ENCODE measurements at places on chromosomes 5 and 9.

DNA sequence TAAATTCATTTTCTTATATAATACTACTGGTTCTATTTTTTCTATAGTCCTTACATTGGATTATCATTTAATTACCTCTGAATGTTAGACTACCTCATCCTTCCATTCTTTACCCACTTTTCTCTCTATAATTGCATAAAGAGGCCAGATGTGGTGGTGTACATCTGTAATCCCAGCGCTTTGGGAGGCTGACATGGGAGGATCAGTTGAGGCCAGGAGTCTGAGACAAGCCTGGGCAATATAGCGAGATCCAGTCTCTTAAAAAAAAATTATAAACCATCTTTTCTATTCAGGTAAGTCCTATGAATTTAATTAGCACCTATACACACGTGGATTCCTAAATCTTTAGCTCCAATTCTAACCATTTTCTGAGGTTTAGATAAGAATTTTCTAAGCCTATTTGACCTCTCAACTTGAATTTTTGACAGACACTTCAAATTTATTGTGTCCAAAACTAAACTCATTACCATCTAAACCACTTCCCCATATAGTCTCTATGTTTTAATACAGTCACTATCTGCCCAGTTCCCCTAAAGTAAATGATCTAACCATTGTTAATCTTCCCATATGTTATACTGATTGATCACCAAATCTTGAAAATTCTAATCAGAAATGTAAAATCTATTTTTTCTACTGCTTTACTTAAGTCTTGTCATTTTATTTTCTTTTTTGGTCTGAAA is 33.0 kb upstream of the CHD1 start:
- DNase-seq: no peak

GRCh38 chr9:32384002-32384363 is 460 bp upstream of the ACO1 start:
- DNase-seq: no peak

GRCh38 chr5:136133222-136133921 is 727 bp downstream of the SMAD5 start:
- DNase-seq: no peak

DNA sequence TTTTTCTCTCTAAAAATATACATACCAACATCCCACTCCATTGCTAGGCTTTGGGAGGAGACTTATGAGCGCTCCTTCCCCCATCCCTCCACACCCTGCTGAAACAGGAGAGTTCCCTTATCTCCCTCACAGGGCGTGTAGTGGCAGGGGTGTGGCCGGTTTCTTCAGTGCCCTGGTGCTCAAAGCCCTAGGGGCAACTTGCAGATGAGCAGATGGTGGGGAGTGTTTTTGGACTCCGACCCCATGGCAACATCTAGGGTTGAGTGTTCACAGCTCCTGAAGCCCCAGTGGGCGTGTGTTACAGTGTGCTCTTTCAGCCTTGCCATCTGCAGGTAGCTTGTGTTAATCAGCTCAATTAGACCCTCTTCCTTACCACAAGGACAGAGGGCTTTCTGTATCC is 409.5 kb downstream of the MAT2B start:
- no peak for DNase-seq

- DNase-seq: no peak
These were observed 45.0 kb upstream of the N4BP3 start for GRCh38 chr5:178068293-178068692.

- DNase-seq: no peak
These were observed 71.1 kb downstream of the GNAQ start for GRCh38 chr9:77960356-77961153.

DNA sequence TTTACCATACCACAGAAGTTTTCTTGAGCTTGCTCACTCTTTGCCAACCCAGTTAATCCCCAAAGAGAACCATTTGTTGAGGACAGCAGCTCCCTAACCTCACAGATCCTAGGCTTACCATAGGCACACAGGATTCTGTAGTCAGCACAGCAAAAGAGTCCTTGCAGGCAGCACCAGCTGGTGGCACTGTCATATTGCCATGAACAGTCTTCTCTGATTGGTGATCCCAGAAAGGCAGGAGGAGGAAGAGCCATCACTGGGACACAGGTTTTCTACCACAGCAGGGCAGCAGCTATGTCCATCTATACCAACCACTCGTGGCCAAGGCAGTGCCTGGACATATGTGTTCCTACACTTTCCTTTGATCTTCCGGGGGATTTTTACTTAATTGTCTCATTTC is 297.1 kb upstream of the CD180 start:
- no peak for DNase-seq

DNA sequence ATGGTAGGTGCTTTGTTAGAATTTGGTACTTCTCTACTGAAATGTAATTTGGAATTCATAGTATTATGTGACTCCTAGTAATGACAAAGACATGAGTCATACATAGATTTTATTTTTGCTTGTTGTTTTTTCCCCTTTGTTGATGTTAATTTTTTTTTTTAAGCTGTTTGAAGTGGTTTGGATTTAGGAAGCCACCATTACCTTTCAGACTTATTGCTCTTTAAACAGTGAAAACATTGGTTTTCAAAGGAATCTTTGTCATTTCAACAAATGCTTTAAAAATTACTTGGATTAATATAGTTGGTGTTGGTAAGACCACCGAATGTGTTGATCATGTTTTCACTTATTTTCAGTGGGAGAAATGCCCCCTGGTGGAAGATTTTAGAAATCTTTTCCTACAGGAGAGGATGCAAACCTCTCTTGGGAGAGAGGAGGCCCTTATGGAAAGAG is 170.1 kb upstream of the PITX1 start:
- DNase-seq: no peak

DNA sequence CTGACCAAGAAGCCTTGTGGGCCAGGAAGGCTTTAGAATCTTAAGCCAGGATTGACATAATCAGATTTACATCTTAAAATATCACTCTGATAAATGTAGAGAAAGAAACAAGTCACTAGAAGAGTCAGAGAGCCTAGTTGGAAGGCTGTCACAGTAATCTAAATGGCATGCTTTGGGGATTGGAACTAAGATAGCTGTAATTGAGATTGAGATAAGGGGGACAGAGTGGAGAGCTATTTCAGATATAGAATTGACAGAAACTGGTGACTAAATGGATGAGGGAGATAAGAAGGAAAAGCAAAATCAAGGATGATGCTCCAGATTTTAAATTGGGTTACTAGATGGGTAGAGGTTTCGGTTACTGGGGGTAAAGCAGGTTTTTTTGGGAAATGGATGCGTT is 100.5 kb downstream of the XRCC4 start:
- no peak for DNase-seq

DNA sequence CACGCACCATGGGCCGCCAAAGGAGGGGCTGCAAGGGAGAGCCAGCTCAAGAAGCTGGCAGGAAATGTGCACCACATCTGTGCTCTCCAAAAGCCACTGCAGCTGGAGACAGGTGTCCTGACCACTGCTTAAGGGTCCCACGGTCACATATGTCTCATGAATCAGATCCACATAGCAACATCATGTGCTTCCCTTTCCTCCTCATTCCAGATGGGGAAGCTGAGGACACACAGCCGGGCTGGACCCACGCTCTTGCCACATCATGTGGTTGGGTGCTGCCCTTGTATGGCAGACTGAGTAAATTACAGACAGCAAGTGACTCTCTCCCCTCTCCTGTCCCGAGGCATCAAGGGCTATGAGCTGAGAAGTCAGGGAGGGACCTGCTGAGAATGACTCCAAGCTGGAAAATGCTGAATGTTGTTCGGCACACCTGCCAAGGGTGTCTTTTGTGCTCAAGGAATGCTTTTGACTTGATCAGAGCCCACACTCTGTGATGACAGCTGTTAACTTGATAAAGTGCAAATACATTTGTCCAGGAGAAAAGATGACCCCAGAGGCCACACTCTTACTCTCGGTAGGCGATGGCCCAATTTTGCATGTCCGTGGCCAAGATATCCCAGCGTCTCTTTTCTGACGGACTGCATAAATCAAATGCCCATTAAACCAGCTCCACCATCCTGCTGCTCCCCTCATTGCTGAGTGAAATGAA is 58.2 kb downstream of the NSUN2 start:
- DNase-seq: no peak

Measured in HS-27A (cell line).